Vein endothelial cell (primary cell): ENCODE measurements at places on chromosomes 5 and 9. TPM values are rescaled to one million over a fixed set of nuclear protein-coding genes. Genes with fewer than 3 reads are reported as not detected.

The CACNA1B gene
- total RNA-seq: under 0.01 and 0.10 TPM in 2 replicates

The GBGT1 gene
- 17.3 and 36.9 TPM in 2 replicates for total RNA-seq

The ENC1 gene
- 119 and 249 TPM in 2 replicates for total RNA-seq

The SPINK4 gene
- total RNA-seq: not detected in 2 replicates

The TRUB2 gene
- 16.7 and 24.2 TPM in 2 replicates for total RNA-seq

The OR1Q1 gene
- not detected in 2 replicates for total RNA-seq

The HAND1 gene
- not detected in 2 replicates for total RNA-seq

The COL27A1 gene
- total RNA-seq: 7.8 and 17.8 TPM in 2 replicates

The DMRTA1 gene
- 0.33 and 0.86 TPM in 2 replicates for total RNA-seq

The FOXD1 gene
- total RNA-seq: under 0.01 and 0.10 TPM in 2 replicates

The DDX4 gene
- not detected in 2 replicates for total RNA-seq

The TMC1 gene
- 0.33 and 0.67 TPM in 2 replicates for total RNA-seq

The MELK gene
- total RNA-seq: 12.1 and 31.1 TPM in 2 replicates

The PCDHA7 gene
- 0.19 and 0.33 TPM in 2 replicates for total RNA-seq
